ENCODE measurements at places on chromosomes 4 and X.

DNA sequence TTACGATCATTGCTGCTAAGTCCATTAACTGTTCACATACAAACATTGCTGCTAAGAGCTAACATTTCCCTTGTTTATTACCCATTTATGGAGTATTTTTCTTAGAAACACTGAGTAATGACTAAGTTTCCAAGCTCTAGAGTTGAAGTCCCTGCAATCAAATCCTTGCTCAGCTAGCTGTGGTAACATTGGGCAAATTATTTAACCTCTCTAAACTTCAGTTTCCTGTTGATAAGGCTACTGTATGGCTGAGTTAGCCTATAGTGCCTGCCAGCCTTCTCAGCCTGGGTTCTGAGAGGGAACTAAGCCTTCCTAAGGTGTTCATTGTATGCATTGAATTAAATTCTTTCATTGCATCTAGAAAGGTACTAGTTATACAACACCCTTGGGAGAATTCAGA, 15.2 kb upstream of the SCOC start:
- DNase-seq, result no peak
- no peak overlapping the region for H3K27ac ChIP-seq
- no peak overlapping the region for H3K4me3 ChIP-seq

DNA sequence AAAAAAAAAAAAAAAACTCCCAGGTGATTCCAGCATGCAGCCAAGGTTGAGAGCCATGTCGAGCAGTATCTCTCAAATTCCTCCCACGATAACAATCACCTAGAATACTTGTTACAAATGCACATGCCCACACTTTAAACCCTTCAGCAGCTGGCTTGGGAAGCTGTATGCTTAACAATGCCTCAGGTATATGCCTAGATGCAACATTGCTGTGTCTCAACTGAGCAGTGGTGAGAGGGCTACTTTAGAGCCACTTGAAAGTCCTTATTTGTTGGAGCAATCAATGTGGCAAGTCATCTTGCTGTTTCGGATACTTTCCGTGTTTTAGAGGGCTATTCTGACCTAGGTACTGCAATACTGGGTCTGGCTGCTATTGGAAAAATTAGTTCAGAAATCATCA, 487.4 kb downstream of the INPP4B start:
- H3K4me1 ChIP-seq, result peaks cover 24% of the 10 kb centered on the region
- H3K27me3 ChIP-seq, result peaks cover 5% of the 10 kb centered on the region
- H3K4me3 ChIP-seq, result no peak overlapping the region

GRCh38 chr4:145387079-145387478, 94.6 kb upstream of the SMAD1 start:
- H3K27me3 ChIP-seq, result no peaks in the 10 kb centered on the region
- no peak for DNase-seq
- no peaks in the 10 kb centered on the region for H3K36me3 ChIP-seq
- H3K27ac ChIP-seq, result no peak overlapping the region

DNA sequence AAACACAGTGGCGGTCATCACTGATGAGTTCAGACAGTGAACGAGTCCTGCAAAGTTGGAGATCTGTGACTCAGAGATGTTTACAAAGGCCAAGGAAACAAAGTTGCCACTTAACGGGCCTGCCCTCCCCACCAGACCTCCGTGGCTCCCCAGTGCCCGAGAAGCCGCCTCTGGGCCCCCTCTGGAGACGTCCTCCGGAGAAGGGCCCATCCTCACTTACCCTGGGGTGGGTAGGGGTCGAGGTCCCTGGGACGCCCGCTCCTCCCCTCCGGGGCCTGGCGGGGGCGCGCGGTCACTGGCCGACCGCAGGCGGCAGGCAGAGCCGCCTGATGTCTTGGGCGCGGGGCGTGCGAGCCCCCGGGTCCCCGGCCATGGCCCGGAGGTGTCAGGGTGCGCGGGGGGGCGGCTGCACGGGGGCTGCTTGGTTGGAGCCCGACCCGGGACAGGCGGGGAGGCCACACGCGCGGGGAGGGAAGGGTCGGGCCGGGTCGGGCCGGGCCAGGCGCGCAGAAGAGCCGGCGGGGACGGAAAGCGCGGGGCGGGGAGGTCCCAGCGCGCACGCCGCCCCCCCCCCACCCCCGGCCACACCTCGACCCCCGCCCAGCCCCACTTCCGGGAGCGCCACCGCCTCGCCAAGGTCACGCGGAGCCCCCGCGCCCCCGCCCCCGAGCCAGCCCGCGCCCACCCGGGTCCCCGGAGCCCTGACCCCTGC, 529 bp downstream of the DHRSX start:
- no peak overlapping the region for H3K27ac ChIP-seq
- H3K36me3 ChIP-seq, result no peaks in the 10 kb centered on the region
- no peaks in the 10 kb centered on the region for H3K27me3 ChIP-seq
- peaks cover 33% of the 10 kb centered on the region for H3K4me1 ChIP-seq
- H3K4me3 ChIP-seq, result peak overlapping the region; percentile 80
- peak; percentile 51 for DNase-seq

Data from WTC11 (cell line).